ENCODE measurements at places on chromosomes 13 and 19.

DNA sequence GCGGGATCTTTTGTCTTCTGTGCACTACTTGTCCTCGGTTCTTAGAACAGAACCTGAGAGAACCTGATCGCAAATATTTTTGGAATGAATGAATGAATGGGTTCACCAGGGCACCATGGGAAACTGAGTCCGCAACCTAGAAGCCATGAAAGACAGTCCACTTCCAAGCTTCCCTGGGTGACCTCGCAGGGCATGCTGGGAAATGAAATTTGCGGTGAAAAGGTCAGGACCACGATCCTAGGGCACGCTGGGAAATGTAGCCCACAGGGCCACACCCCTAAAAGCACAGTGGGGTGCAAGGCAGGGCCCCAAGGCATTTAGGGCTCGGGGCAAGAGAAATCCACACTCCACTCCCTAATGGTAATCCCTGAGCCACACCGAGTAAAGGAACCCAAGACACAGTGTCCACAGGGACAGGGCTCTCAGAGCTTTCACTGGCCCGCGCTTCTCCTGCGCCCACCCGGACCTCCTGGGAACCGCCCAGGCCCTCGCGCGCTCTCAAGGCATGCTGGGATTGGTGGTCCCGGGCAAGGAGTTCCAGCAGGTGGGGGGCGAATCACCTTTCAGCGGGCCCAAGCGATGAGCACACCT, 1.1 kb upstream of the PPP1R12C start:
- no peak for DNase-seq

DNA sequence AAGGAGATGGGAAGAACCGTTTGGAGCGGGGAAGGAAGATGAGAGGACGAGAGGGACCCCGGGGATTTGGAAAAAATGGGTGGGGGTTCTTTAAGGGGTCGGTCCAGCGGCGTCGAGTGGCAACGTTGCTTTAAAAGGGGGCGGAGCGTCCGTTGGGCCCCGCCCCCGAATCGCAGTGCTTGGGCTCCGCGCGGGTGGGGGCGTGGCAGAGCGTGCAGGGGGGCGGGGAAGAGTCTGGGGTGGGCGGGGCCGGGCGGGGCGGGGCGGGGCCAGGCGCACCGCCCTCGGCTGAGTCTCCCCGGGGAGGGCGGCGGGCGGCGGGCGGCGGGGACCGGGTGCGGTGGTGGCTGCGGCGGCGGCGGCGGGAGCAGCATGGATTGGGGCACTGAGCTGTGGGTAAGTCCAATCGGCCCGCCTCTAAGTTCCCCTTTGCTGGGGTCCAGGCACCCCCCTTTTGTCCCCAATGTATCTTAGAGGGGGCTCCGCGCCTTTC, at the start of gene TRIP10:
TRIP10 (plus strand) TSS at position 291 of the 493 bp plus-strand sequence; CDS start at position 373, 82 bp downstream.
- DNase-seq, result peak; percentile 77

DNA sequence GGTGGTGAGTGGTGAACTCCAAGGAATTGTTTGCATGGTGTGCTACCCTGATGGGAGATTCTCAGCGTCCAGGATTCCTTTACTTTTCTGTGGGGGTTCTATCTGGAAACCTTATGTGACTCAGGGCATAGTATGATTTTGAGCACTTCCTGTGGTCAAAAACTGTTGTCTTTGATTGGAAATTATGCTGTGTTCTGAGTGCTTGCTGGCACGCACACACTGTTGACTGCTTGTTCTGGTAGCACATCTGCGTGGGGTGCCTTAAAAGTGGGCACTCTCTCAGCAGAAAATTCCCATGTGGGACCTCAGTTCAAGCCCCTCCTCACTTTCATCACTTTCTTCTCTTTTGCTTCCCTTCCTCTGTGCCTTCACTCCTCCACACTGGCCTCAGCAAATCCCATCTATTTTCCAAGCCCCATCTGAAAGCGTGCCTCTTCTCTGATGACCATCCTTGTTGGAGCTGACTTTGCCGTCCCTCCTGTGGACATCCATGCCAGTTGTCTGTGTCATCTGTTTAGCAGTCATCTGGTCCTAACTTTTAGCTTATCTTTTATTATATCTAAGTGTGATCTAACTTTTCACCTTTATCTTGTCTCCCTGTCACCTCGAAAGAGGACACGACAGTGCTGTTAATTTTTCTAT, 56.4 kb upstream of the NPAS1 start:
- no peak for DNase-seq

- no peak for DNase-seq
Measured at GRCh38 chr13:112445411-112446271, 69.5 kb downstream of the SPACA7 start.

GRCh38 chr19:48152551-48152950, 17.6 kb downstream of the LIG1 start:
- DNase-seq, result peak; percentile 84

GRCh38 chr19:43759515-43759914, 4.8 kb upstream of the SMG9 start:
- no peak for DNase-seq

DNA sequence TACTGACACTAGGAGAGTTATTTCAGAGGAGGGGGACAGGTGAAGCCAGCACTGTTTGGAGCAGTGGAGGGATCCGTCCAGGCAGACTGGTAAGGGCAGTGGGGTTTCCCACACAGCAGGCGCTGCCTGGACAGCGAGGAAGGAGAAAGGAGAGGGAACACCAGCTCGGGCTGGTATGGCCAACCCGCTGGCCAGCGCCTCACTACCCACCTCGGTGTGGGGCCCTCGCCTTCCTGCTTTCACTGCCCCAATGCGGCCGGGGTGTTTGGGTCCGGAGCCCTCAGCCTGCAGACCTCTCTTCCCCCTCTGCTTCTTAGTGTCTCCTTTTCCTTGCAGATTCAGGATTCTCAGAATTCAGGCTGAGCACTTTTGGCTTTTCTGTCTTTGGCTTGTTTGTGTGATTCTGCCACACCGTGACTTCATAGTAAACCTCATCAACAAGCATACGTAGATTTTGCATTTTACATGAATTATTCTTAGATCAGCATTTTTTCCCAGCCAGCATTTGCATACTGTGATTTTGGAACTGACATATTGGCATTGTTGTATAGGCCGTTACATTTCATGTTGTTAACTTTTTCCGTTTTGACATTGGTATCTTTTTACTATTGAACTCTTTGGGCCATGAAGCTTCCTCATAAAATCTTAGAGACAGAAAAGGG, 294.1 kb downstream of the MYO16 start:
- DNase-seq, result no peak

- no peak for DNase-seq
Measured at GRCh38 chr19:49431330-49431749, 6.2 kb downstream of the GFY start.
